ENCODE measurements at places on chromosomes 5 and 9.

GRCh38 chr9:107148216-107148615, 134.9 kb upstream of the RAD23B start:
- DNase-seq: no peak

- no peak for DNase-seq
Measured at GRCh38 chr5:77394064-77394715, 97.9 kb downstream of the WDR41 start.

- DNase-seq: peak; percentile 0
Measured at GRCh38 chr9:86854898-86855523, 92.3 kb downstream of the GAS1 start.

DNA sequence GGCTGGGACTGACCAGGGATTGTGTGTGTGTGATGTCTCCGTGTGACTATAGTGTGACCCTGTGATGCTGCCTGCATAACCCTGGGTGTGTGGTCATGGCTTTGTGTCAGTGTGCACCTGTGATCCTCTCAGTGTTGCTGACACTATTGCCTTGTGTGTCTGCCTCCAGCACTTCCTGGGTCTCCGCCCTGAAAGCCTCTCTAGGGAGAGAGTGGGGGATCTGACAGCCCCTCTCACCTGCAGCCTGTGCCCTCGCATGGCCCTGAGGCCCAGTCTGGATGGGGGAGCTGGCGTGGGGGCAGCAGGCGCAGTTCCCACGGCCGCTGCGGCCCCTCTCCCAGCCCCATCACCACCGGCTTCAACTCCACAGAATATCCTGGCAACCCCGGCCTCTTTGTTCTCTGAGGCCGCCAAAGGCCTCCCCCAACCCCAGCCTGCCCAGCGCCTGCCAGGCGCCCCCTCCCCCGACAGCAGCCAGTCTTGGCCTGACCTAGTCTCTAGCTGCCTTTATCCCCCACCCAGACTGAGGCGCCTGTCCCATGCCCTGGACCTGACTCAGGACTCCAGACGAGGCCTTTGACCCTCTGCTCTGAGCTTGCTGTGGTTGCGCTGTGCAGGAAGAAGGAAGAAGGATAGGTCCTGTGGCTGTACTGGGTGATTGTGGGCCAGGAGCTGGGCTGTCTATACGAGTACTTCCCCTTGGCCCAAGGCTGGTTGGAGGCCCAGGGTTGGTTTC, 38.7 kb downstream of the CXXC5 start:
- no peak for DNase-seq

DNA sequence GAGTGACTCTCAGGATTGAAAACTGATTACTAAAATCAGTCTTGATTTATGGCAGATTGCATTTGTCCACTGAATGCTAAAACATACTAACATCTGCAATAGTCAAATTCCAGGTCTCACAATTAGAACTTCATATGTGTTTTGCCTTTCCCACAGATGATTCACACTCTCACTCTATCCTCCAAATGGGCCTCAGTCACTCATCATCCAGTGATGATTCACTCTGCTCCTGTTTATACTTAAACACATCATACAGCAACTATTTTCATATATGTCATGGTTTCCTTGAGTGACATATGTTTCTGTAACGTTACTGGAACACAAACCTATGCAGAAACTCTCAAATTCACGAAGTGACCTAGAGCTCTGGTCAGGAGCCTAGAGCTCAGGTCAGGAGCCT, 512.9 kb downstream of the HINT1 start:
- no peak for DNase-seq

GRCh38 chr5:150573867-150574817, 66.2 kb downstream of the NDST1 start:
- DNase-seq: no peak

- DNase-seq: no peak
Measured at GRCh38 chr5:90519081-90519480, 10.3 kb downstream of the LYSMD3 start.
